ENCODE measurements at places on chromosomes 3 and 15.
A peak's percentile ranks its signal among the peaks of the same experiment; 100 is the strongest.

GRCh38 chr15:80679167-80679803 lies 15.8 kb upstream of the ABHD17C start:
- H3K36me3 ChIP-seq: no peaks in the 10 kb centered on the region
- H3K4me3 ChIP-seq: no peak overlapping the region
- H3K27ac ChIP-seq: no peak overlapping the region
- peaks cover 5% of the 10 kb centered on the region for H3K4me1 ChIP-seq
- peaks cover 63% of the 10 kb centered on the region for H3K27me3 ChIP-seq

GRCh38 chr3:94311651-94312050 lies 248.8 kb downstream of the NSUN3 start:
- no peak for DNase-seq
- H3K27me3 ChIP-seq: no peaks in the 10 kb centered on the region
- H3K36me3 ChIP-seq: no peaks in the 10 kb centered on the region
- no peak overlapping the region for H3K4me3 ChIP-seq
- H3K27ac ChIP-seq: no peak overlapping the region
- H3K4me1 ChIP-seq: no peaks in the 10 kb centered on the region

GRCh38 chr3:171862993-171863521 lies 19.9 kb downstream of the TMEM212 start:
- no peak for DNase-seq
- no peaks in the 10 kb centered on the region for H3K36me3 ChIP-seq
- H3K4me1 ChIP-seq: no peaks in the 10 kb centered on the region
- no peak overlapping the region for H3K27ac ChIP-seq

DNA sequence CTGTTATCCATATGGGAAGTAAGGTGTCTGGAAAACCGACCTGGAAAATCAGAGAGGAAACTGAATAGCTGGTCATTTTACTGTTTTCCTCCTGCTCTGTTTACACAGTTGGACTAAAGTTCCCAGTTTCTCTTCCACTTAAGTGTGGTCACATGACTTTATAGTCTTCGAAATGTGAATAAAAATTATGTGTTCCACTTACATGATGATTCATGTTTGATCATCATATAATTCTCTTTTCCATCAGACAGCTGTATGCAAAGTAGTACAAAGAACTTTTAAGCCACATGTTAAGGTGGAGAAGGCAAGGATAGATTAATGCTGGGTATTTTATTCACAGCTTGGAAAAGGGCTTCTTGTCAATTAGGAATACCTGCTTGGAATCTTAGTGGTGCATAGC lies 525.5 kb upstream of the BCHE start:
- H3K27ac ChIP-seq: no peak overlapping the region
- H3K4me3 ChIP-seq: no peak overlapping the region
- H3K27me3 ChIP-seq: no peaks in the 10 kb centered on the region
- no peaks in the 10 kb centered on the region for H3K36me3 ChIP-seq
- DNase-seq: no peak

GRCh38 chr3:141450727-141451375 lies 36.0 kb upstream of the RASA2 start:
- no peak overlapping the region for H3K4me3 ChIP-seq
- no peaks in the 10 kb centered on the region for H3K27me3 ChIP-seq
- H3K36me3 ChIP-seq: peaks cover 15% of the 10 kb centered on the region
- peaks cover 25% of the 10 kb centered on the region for H3K4me1 ChIP-seq

DNA sequence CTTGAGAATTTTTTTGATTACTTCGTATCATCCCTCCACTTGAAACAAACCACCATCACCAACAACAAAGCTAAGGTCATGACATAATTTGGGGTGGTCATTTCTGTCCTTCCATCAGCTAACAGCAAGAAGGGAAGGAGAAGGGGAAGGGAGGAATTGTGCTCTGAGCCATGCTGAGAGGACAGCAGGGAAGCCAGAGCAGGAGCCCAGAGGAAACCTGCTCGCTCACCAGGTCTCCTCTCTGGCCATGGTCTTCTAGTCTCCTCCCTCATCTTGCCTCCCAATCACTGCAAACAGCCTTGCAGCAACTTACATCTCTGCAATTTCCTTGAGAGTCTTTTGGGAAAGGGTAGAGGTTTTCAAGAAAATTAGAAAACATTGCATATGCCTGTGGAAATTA lies 196.7 kb downstream of the SSR3 start:
- H3K27me3 ChIP-seq: no peaks in the 10 kb centered on the region
- no peak for DNase-seq
- no peak overlapping the region for H3K4me3 ChIP-seq
- H3K36me3 ChIP-seq: no peaks in the 10 kb centered on the region
- no peak overlapping the region for H3K27ac ChIP-seq

GRCh38 chr3:158463556-158463955 lies 107.4 kb upstream of the MLF1 start:
- H3K27me3 ChIP-seq: no peaks in the 10 kb centered on the region
- H3K27ac ChIP-seq: no peak overlapping the region
- no peak for DNase-seq
- H3K36me3 ChIP-seq: no peaks in the 10 kb centered on the region

DNA sequence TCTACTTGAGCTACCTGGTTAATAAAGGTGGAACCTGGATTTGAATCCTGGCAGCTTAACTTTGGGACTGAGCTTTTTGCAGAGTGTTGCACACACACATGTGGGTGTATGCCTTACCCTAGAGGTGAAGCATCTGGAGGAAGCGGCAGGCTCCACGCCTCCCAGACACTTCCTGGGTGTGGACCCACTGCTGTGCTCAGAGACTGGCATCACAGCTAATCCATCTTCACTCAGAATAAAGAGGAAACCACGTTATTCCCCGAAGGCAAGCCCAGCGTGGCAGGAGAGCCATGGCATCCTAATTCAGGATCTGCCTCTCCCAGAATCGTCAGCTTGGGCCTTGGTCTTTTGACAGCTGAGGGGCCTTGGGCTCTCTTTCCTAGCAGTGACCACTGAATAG lies 25.5 kb downstream of the CCDC13 start:
- no peak overlapping the region for H3K4me3 ChIP-seq
- peak overlapping the region; percentile 68 for H3K27ac ChIP-seq
- H3K27me3 ChIP-seq: no peaks in the 10 kb centered on the region
- peaks cover 28% of the 10 kb centered on the region for H3K4me1 ChIP-seq
- H3K36me3 ChIP-seq: no peaks in the 10 kb centered on the region

- H3K4me1 ChIP-seq: peaks cover 64% of the 10 kb centered on the region
- no peak overlapping the region for H3K4me3 ChIP-seq
- no peak for DNase-seq
- no peaks in the 10 kb centered on the region for H3K27me3 ChIP-seq
Measured at GRCh38 chr15:99441444-99441800, 124.4 kb upstream of the MEF2A start.

GRCh38 chr3:169610888-169611291 lies 52.6 kb downstream of the MECOM start:
- H3K27me3 ChIP-seq: peaks cover 13% of the 10 kb centered on the region
- DNase-seq: no peak
- H3K4me1 ChIP-seq: no peaks in the 10 kb centered on the region
- H3K36me3 ChIP-seq: no peaks in the 10 kb centered on the region
- no peak overlapping the region for H3K4me3 ChIP-seq

- no peak overlapping the region for H3K4me3 ChIP-seq
- H3K4me1 ChIP-seq: peaks cover 6% of the 10 kb centered on the region
- H3K27ac ChIP-seq: no peak overlapping the region
- no peak for DNase-seq
- H3K36me3 ChIP-seq: no peaks in the 10 kb centered on the region
- H3K27me3 ChIP-seq: no peaks in the 10 kb centered on the region
Measured at GRCh38 chr15:100196326-100197058, 145.3 kb downstream of the ADAMTS17 start.

GRCh38 chr15:31309893-31310606 lies 16.6 kb upstream of the KLF13 start:
- peaks cover 4% of the 10 kb centered on the region for H3K27me3 ChIP-seq
- peak; percentile 14 for DNase-seq
- peaks cover 18% of the 10 kb centered on the region for H3K4me1 ChIP-seq
- H3K4me3 ChIP-seq: no peak overlapping the region
- H3K27ac ChIP-seq: no peak overlapping the region

DNA sequence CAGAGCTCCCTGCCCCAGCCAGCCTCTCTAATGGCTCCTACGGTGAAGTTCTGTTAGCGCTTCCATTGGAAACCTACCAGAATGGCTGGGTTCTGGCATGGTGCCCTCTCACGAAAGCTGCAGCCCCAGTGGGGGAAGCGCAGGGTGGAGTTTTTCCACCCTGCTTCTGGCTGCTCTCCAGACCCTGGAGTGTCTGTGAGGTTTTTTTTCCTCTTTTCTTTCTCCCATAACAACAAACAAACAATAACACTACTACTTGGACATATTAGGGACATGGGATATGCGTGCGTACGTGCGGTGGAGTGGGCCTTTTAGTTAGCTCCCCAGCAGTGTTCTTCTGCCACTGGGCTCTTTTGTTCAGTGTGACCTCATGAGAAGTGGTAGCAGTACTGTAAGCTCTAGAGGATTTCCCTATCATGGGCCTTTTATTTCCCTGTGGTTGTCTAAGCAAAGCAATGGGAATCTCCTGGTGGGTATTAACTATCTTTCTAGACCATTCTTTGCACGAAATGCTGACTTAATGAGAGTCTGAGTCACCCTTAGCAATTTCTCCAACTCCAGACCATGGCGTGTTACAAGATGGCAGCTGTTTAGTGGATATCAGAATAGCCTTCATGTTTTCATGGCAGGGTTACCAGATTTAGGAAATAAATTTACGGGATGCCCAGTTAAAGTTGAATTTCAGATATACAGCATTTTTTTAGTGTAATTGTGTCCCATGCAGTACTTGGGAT lies 161.9 kb downstream of the FNDC3B start:
- no peak overlapping the region for H3K27ac ChIP-seq
- DNase-seq: no peak
- H3K27me3 ChIP-seq: no peaks in the 10 kb centered on the region
- H3K4me1 ChIP-seq: no peaks in the 10 kb centered on the region
- H3K36me3 ChIP-seq: peaks cover 44% of the 10 kb centered on the region

GRCh38 chr3:185708392-185708791 lies 116.5 kb downstream of the IGF2BP2 start:
- no peak for DNase-seq
- no peak overlapping the region for H3K27ac ChIP-seq
- H3K36me3 ChIP-seq: no peaks in the 10 kb centered on the region
- no peaks in the 10 kb centered on the region for H3K4me1 ChIP-seq
- H3K4me3 ChIP-seq: no peak overlapping the region
- H3K27me3 ChIP-seq: peaks cover 32% of the 10 kb centered on the region

- H3K27ac ChIP-seq: no peak overlapping the region
- no peak for DNase-seq
- H3K4me3 ChIP-seq: no peak overlapping the region
- H3K4me1 ChIP-seq: peaks cover 25% of the 10 kb centered on the region
Measured at GRCh38 chr15:74312445-74313007, 54.9 kb downstream of the CYP11A1 start.

- no peak overlapping the region for H3K27ac ChIP-seq
- peaks cover 15% of the 10 kb centered on the region for H3K27me3 ChIP-seq
- no peak overlapping the region for H3K4me3 ChIP-seq
- no peak for DNase-seq
- H3K4me1 ChIP-seq: no peaks in the 10 kb centered on the region
Measured at GRCh38 chr3:139235192-139235591, 108.6 kb upstream of the MRPS22 start.
